Non-pigmented ciliary epithelial cell (primary cell): ENCODE measurements at places on chromosomes 7 and 10.

GRCh38 chr10:102656791-102657371, 12.6 kb downstream of the TRIM8 start:
- DNase-seq: no peak

DNA sequence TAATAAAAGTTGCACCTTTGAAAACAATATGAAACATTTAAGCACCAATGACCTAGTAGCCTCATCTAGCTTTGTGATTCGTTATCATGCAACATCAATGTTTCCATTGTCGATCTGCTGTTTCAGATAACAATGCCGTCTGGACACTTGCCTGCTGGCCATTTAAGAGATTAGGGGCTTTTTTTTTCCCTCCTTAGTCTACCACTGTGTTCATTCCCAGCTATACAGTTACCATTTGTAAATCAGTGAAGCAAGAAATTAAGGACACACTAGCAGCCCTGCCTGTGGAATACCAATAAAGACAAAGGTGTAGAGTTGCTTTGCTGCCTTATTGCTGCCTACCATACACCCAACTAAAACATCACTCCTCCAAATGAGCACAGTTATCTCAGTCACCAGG, 37.6 kb upstream of the MYO3A start:
- DNase-seq: no peak

GRCh38 chr10:116791241-116791640, 48.9 kb upstream of the HSPA12A start:
- no peak for DNase-seq

DNA sequence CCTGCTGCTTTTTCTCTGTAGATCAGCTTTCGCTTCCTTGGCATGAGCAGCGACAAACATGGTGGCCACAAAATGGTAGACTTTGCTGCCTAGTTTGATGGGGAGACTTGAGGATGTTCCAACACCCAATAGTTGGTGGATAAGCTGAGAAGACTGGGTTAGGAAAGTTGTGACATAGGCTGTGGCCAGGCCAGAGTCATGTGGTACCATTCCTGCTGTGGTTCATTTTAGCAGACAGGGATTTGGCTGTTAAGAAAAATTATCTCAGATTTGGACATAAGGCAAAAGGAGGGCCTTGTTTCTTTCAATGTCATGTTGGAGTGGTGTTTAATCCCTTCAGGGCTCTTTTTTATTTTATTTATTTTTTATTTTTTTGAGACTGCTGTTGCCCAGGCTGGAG, 26.6 kb upstream of the FAM180A start:
- DNase-seq: no peak

DNA sequence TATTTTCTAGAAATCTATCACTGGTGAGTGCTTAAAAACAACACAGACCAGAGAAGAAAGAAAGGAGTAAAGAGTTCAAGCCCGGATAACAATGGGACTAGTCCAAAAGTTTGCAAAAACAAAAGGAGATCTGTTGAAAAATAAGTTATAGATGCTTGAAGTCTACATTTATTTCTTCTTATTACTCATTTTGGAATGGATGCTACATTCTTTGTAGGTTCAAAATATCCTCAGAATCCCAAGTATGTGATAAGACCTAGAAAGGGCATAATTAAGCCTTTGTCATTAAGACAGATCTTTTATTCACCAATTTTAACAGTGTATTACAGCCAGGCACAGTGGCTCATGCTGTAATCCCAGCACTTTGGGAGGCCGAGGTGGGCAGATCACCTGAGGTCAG, 42.7 kb upstream of the ITGB8 start:
- no peak for DNase-seq

- no peak for DNase-seq
Observed at GRCh38 chr7:70949862-70950261, 182.1 kb upstream of the GALNT17 start.

- no peak for DNase-seq
Observed at GRCh38 chr10:95265572-95265971, 25.2 kb downstream of the PDLIM1 start.

DNA sequence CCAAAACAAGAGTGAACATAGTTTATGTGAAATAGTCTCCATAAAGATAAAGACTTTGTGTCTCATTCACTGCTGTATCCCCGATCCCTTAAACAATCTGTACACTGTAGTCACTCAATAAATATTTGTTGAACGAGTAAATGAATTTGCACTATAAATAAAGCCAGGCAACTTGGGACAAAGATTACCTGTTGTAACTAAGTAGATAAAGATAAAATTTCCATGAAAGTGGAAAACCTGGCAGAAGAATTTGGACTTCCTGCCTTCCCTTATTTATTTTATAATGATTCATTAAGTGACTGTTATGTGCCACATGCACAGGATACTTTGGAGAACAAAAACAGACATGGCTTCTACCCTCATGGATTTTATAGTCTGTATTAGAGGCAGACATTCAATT, 277.7 kb upstream of the KAT6B start:
- no peak for DNase-seq

- no peak for DNase-seq
Observed at GRCh38 chr7:148507787-148508186, 82.8 kb upstream of the C7orf33 start.

DNA sequence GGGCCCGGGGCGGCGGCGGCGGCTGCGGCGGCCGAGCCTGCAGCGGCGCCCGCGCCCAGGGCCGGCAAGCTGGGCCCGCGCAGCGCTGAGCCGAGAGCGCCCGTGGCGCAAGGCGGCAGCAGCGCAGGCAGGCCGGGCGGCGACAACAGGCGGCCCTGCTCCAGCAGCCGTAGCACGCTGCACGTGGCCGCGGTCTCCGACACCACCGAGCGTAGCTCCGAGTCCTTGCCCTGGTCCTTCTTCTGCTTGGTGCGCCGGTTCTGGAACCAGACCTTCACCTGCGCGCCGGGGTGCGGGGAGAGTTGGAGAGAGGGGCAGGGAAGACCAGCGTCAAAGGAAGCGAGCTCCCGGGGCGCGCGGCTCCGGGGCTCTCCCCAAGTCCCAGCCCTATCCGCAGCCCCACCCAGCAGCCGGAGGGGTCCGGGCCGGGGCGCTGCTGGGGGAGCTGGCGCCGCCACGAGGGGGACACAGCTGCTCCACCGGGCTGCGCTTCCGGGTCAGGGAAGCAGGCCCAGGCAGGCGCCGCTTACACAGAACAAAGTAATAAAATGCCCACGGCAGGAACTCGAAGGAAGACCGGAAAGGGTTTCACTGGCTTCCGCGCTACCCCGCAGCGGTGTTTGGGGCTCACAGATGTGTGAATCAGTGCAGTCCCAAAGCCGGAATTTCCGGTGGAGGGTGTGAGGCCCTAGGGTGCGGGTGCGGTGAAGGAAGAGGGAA, 3.6 kb downstream of the VAX1 start:
- DNase-seq: no peak

GRCh38 chr7:94632338-94633013, 23.5 kb downstream of the SGCE start:
- peak; percentile 87 for DNase-seq

- DNase-seq: no peak
Observed at GRCh38 chr7:100088621-100089457, at the start of gene COPS6. Gene COPS6, plus strand, starts transcription at chr7:100088969. Its CDS starts 22 bp downstream, at chr7:100088991.

GRCh38 chr10:75407224-75407712, 5.7 kb upstream of the ZNF503 start:
- no peak for DNase-seq

- no peak for DNase-seq
Observed at GRCh38 chr10:109996225-109996624, 11.6 kb upstream of the ADD3 start.

DNA sequence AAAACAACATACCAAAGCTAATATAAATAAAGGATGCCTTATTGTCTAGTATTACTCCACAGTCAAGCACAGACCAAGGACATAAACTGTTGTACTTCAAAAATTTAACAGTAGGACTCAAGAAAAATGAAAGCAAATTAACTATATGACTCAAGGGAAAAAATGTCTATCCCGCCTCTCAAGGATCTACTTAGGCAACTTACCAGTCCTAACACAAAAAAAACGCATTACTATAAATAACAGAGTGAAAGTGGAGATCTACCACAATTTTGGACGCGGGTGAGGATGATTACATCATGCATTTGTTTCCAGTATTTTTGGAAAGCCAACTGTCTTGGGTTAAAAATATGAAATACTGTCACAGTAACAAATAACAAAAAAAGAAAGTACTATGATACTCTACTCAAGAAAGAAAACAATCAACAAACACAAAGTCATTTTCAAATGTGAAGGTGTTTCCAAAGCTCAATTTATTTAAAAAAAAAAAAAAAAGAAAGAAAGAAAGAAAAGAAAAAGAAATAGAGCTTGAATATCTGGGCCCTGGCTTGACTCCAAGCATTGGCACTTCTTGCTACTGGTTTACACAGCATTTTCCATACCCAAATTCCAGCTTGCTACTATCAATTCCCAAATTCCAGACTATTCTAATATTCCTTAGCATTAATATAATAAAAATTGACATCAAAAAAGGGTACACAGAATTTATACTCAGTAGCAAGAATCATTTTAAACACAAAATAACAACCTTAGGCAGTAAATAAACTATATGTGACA, 99.4 kb downstream of the RSU1 start:
- DNase-seq: peak; percentile 46

DNA sequence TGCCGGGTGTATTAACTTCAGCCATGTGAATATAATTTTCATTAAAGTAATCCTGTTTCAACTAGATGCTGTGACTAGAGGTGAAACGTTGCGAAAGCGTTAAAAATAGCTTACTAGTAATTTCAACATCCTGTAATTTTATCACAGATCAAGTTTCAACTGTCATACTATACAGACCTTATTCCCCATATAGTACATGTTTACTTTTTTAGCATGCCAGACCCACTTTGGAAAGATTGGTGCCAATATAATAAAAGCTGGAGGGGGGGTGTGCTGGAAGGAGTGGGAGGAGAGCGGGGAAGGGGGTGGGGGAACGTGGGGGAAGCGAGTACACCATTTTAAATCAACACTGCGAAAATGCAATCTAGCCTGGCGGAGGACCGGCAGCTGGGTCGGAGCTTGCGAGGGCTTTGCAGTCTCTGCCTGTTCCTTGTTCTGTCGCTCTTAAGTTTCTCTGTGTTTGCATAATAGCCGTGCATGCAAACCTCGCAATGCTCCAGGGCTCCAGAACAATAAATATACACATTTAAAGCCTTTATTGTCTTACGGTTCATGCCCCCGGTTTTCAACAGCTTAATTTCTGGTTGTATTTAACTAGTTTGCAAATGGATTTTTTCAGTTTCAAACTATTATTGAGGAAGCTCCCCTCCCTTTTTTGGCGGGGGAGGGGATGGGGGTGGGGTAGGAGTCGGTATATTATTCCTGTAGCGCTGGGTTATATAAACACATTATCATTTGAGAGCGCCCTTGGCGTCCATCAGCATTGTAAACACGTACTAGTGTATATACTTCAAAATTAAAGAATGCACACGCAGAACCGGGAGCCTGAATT, 1.3 kb upstream of the ARID5B start:
- no peak for DNase-seq

- DNase-seq: peak; percentile 8
Observed at GRCh38 chr10:96743988-96744585, 23.8 kb upstream of the PIK3AP1 start.

GRCh38 chr10:62047960-62048383, 146.5 kb downstream of the ARID5B start:
- DNase-seq: no peak

- no peak for DNase-seq
Observed at GRCh38 chr10:10792681-10793080, 225.0 kb upstream of the CELF2 start.

- DNase-seq: no peak
Observed at GRCh38 chr7:26199301-26200037, 1.1 kb downstream of the HNRNPA2B1 start.

GRCh38 chr10:124672181-124672638, 72.0 kb downstream of the FAM53B start:
- DNase-seq: no peak

GRCh38 chr10:96556003-96556402, 30.8 kb downstream of the TM9SF3 start:
- DNase-seq: no peak

GRCh38 chr10:116961406-116962251, 43.4 kb downstream of the SHTN1 start:
- DNase-seq: no peak

GRCh38 chr10:100401631-100402328, 54.7 kb downstream of the SCD start:
- DNase-seq: no peak

GRCh38 chr7:1445341-1445740, 13.9 kb downstream of the MICALL2 start:
- no peak for DNase-seq

DNA sequence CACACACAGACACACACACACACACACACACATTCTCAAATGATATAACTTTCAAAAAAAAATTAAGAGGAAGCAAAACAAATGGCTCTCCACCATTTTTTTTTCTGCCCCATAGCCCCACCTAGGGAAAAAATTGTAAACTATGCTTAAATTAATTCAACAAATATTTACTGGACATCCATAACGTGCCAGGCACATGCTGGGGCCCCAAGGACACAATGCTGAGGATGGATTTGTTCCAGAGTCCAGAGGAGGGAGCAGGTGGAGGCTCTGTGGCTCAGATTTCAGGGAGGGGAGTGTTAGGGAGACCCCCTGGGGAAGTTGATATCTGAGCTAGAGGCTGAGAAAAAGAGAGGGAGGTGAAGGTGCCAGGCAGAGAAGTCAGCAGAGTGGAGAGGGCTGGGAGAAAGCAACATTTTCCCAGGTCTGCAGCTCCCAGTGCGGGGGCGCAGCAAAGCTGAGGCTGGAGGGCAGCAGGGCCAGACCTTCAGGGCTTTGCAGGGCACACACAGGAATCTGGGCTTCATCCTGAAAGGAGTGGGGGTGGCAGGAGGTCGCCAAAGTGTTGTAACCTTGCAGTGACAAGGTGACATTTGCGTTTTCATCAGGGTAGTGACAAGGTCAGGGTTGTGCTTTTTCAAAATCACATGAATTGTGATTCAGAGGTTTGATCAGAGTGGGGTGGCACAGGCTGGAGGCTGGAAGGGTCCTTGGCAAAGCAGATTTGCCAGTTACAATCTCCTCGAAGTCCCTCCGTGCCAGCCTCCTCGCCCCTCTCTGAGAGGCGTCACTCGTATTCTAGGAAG, 261.6 kb downstream of the WDR11 start:
- no peak for DNase-seq

GRCh38 chr10:112774798-112775197, 175.2 kb upstream of the TCF7L2 start:
- DNase-seq: no peak

GRCh38 chr10:93420091-93420490, 62.0 kb downstream of the MYOF start:
- DNase-seq: no peak

DNA sequence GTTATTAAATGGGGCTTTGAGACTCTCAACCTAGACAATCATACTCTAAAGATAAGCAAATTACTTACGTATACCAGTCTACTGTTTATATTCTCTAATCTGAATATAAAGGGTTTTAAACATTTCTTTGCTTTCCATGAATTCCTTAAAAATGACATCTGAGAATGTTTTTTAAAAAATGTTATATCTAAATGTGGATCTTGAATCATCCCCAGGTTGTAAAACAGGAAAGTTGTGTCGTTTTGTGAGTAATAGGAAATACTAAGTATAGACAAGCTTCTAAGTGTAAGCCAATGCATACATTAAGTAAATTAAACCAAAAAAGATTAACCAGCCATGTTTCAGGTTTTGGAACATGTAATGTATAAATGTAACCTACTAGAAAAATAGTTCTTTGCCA, 26.8 kb downstream of the ADD3 start:
- DNase-seq: no peak
